ENCODE measurements at places on chromosomes 5 and 9.

DNA sequence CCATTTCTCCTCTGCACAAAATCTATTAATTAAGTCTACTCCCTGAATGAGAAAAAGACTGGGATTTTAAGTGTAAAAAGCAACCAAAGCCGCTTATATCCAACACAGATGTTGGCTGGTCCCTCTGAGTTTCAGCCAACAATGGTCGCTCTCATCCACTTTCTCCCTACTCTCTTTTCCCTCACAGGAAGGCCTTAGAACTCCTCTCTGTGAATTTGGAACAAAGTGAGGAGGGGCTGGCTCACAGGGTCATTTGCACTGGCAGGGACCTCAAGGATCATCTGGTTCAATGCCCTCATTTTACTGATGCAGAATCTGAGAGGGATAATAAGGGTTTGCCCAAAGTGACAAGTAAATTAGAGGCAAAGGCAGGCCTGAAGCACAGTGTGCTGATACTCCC lies 64.0 kb downstream of the DPYSL3 start:
- DNase-seq: no peak

DNA sequence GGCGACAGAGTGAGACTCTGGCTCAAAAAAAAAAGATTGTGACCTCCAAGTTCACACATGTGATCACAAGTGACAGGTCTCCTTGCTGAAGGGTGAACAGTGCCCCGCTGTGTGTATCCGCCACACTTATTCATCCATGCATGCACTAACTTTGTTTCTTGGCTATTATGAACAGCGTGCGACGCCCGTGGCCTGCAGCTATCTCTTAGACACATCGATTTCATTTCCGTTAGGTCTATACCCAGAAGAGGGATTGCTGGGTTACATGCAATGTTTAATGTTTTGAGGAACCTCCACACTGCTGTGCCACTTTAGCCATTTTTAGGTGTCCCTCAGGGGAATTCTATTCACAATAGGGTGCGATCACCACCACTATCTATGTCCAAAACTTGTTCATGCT lies 12.1 kb upstream of the EGFL7 start:
- no peak for DNase-seq

DNA sequence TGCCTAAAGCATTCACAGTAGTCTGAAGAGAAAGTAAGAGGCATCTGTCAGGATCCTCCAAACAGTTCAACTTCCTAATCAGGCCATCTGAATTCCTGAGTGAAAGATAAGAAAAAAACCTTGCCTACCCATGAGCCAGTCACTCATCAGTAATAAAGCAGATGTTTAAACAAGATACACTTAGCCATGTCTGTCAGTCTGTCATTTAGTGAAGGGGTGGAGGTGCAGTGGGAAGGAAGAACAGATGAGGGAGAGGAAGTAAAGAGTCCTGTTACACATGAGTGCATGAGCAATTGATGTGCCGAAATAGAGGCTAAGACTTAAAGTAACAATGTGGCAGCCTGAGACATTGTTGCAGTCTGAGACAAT lies 29.9 kb upstream of the DMRTA1 start:
- DNase-seq: no peak

- no peak for DNase-seq
Measured at GRCh38 chr5:87665166-87665565, 252.4 kb upstream of the CCNH start.

DNA sequence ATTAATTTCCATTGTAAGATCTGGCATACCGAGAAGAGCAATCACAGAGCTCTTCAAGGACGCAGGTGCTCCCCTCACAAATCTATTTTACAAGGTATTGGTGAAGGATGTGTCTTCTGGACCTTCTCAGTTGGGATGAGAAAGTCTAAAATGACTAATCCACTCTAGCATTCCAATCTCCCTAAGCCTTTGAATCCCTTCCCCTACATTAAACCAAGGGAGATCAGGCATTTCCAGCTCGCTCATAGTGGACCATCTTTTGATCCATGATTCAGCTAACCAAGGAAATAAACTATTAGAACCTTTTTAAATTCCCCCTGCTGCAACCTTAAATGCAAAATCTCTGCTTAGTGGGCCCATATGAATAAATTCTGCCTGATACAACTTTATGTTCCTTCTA lies 95.9 kb upstream of the FBN2 start:
- DNase-seq: no peak

DNA sequence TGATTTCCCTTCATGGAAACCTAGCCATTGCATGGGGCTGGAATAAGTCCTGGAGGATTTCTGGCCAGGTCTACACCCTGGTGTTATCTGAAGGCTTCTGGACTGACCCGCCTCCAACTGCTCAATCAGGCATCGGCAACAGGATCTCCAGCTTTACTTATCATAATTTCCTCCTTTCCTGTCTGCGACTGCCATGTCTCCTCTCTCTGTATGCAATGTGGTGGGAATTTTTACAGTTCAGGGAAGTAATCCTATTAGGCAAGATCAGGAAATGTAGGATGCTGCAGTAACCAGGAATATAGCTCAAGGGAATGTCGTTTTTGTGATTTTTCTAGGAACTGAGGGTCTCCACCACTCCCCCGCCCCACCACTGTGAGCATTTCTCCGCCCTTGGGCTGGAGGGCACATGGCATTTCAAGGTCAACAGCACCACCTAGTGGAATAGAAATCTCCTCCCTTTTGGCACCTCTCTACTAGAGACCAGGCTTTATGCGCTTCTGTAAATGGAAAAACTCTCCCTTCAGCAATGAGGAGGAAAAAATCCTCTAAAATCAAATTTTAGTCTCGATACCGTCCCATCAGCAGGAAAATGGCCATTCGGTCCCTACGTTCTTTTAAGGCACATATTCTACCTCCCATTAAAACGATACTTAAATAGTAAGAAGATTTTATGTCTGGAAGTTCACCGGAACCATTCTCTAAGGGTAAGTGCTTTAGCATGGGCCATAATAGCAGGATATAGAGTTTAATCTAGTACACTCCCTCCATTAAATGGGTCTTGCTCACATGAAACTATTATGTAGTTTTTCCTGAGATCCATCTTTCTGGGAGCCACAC lies 93.0 kb downstream of the YTHDC2 start:
- peak; percentile 68 for DNase-seq

DNA sequence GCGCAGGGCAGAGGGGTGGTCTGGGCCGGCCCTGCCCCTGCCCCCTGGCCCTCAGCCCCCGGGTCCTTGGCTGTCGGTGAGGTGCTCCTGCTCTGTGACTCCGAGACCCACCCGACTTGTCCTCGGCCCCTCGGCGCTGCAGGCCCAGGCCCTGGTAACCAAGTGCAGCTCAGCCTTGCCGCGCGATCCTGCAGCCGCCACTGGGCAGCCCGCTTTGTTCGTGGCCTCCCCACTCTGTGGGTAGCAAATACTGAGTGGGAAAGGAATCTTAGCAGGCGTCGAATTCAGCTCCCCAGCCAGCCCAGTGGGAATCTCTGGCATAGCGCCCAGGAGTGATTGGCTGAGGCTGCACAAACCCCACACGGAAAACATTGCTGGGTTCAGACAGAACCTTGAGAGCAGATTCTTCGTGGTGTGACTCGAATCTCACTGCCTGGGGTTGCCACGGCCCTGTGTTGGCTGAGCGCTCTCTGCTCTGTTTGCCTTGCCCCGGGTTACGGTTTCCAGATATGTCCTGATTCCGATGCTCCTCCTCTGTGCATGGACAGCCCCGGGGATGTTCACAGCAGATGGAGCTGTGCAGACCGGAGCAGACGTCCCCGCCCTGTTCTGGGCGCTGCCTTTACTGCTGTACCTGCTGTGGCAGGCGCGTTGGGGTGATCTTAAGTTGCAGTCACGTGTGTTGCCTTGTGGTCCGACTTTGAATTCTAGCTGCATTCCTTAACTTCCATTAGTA lies 13.4 kb upstream of the EXOC3 start:
- DNase-seq: no peak

DNA sequence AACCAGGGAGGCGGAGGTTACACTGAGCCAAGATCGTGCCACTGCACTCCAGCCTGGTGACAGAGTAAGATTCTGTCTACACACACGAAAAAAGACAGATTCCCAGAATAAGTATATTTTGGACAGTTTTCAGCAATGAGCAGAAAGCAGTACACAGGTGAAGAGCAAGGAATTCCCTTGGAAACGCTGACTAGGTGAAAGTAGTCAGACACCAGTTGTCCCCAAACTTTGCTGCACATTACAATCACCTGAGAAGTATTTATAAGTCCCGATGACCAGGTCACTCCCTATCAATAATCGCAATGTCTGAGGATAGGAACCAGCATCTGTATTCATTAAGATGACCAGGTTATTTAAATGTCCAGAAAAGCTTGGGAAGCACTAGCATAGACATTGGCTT lies 78.3 kb downstream of the CPLANE1 start:
- no peak for DNase-seq

GRCh38 chr9:125910286-125910685 lies 163.1 kb downstream of the PBX3 start:
- DNase-seq: no peak

- DNase-seq: no peak
Measured at GRCh38 chr5:10556893-10557746, 6.8 kb upstream of the ANKRD33B start.

GRCh38 chr5:1644810-1645571 lies 121.2 kb upstream of the LPCAT1 start:
- peak; percentile 80 for DNase-seq

DNA sequence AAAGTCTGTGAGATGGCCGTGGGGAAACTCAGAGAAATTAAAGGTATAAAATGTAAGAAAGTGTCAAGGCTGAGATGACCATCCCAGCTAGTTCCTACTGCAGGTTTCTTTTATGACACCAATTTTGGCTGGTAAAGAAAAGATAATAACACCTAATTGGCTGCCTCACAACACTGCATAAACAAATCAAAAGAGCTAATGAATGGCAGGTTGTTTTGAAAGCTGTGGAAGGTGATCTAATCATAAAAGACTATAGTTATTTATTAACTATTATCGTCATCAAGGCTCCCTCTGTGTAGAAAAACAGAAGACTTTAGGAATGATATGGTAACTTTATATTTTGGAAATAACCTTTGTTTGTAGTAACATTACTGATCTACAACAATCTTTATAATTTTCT lies 3.5 kb upstream of the SPINK5 start:
- no peak for DNase-seq

DNA sequence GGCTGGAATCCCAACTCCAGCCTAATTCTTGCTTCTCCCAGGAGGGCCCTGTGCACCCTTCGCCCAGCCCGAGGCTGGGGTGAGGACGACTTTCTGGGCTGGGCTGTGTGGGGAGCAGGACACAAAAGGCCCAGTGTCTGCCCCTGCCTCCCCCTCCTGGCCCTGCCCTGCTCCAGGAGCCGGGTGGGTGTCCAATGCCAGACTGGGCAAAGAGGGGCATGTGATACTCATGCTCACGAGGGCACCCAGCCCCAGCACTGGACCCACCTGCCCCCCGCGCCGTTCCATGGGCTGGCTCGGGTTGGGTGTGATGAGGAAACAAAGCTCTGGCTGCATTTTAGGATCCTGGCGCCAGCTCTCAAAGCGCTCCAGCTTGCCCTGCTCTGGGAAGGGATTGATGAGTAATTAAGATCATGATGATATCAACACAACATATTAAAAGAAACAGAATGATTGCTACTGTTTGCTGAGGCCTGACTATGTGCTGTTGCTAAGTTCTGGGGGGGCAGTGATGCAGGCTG lies 30.7 kb downstream of the LHX2 start:
- no peak for DNase-seq

- no peak for DNase-seq
Measured at GRCh38 chr5:37207802-37208201, 41.4 kb downstream of the CPLANE1 start.

DNA sequence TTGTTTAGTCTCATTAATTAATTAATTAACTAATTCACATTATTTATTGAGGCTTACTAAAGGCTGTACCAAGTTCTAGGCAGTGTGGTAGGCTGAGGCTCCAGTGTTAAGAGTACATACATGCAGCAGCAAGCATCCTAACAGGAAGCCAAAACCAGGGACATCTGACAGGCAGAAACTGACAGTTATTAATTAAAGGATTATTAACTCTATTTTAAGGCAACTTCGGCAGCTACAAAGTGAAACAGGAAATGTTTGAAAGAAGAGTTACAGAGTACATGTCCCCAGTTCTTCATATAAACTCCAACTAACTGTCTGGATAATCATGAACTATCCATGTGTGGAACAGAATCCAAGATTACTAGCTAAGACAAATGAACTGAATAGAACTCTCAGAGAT lies 39.3 kb upstream of the GABRB2 start:
- DNase-seq: no peak

GRCh38 chr5:165525271-165525670 lies 2019.9 kb downstream of the MAT2B start:
- DNase-seq: no peak

DNA sequence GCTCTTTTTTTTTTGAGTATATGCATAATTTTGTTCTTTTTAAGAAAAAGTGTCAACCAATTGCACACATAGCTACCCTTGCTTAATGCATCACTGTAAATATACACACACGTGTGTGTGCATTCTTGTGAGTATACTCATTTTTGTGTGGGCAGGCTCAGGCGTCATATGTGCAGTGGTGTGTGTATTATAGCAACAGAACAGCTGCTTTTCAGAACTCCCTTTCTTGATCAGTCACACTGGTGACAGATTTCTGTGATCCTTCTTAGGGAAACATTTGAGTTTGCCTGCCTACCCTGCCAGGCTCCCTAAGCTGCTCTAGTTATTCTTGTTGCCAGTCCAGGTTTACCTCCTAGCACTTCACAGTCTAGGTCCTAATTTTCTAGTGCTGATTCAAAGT lies 287.0 kb upstream of the SEMA6A start:
- DNase-seq: no peak

DNA sequence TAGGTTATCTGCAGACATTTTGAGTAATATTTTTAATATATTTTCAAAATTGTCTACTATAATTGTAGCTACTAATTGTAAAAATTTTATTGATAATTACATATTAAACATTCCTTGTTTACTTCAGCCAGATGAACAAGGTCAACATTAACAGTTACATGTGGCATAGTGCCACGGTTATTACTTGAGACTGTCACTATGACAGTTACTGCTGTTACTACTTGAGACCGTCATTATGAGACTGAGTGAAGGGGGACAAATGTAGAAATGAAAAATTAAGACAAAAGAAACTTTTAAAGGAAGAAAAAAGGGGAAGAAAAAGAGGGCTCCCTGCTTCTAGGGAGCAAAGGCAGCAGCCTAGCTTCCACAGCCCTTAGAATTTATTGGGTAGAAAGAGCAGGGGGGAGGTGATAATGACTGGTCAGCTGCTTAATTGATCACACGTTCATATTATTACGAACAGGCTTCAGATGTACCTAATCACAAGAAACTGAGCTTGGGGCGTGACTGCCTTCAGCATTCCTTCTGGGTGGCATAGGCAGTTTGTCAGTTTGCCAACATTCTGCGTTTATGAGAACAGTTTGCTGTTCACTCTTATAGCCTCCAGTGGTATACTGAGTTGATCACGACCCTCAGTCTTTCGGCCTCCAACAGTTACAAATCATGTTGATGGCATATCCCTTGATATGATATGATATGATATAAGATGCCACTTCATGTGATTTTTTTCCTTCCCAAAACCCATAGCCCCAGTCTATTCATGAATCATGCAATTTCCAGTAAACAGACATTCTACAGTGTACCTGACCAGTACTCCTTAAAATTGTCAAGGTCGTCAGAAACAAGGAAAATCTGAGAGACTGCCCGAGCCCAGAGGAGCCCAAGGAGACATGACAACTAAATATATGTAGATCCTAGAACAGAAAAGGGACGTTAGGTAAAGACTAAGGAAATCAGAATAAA lies 13.1 kb downstream of the MARCHF6 start:
- DNase-seq: no peak

GRCh38 chr5:96808868-96809558 lies 1.3 kb upstream of the ERAP1 start:
- DNase-seq: no peak

GRCh38 chr9:135561391-135562234 lies at the start of gene PAEP:
TSS of gene PAEP (plus strand) at chr9:135561756.
- no peak for DNase-seq

- peak; percentile 84 for DNase-seq
Measured at GRCh38 chr5:170302653-170303501, 5.3 kb upstream of the LCP2 start.

All from activated CD4-positive, alpha-beta T cell treated with anti-CD3 and anti-CD28 coated beads, Interleukin-10, Interleukin-2, amounts not matched to agents 100 ng/mL and 50 ng/mL, durations not matched to agents 16 hours and 8 hours (primary cell).